ENCODE measurements at places on chromosomes 4 and X.
A peak's percentile ranks its signal among the peaks of the same experiment; 100 is the strongest.

GRCh38 chr4:40206426-40206825 is 9.6 kb downstream of the RHOH start:
- no peak for DNase-seq

DNA sequence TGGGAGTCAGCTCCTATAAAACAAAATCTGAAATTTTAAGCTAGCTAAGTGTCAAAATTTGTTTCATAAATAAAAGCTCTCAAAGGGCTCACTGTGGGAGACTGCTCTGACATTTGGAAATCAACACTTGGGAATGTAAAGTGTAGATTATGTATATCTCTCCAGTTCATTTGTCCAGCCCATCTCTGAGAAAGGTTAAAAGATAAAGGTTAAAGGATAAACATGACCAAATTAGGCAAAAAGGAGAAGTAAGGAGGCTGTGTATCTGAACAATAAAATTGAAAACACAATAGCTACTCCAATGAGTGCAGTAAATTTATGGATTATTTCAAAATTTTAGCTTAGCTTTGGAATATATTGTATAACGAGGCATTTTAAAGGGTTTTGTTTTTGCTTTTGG is 304.9 kb downstream of the UNC5C start:
- no peak for DNase-seq

GRCh38 chr4:69658133-69658532 is 5.1 kb upstream of the UGT2A1 start:
- no peak for DNase-seq

GRCh38 chr4:102439812-102440211 is 61.3 kb upstream of the NFKB1 start:
- no peak for DNase-seq

GRCh38 chrX:123357941-123358340 is 173.9 kb downstream of the GRIA3 start:
- DNase-seq: no peak

DNA sequence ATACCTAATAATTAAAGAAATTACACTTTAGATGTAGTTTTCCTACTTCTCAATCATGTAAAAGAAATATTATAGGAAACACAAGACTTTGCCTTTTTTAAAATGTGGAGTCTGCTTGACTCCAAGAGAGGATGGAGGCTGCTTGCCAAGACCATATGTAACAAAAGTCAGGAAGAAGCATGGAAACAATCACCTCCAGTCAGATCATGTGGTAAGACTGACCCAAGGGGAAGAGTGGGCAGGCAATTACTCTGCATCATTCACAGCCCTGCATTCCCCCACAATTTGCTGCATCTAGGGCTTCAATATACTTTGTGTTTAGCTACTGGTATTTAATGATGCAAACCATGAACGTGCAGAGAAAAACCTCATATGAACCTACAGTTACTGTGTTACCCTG is 78.0 kb upstream of the RXFP1 start:
- no peak for DNase-seq

- no peak for DNase-seq
These were observed 75.2 kb downstream of the PSAPL1 start for GRCh38 chr4:7359400-7360062.

DNA sequence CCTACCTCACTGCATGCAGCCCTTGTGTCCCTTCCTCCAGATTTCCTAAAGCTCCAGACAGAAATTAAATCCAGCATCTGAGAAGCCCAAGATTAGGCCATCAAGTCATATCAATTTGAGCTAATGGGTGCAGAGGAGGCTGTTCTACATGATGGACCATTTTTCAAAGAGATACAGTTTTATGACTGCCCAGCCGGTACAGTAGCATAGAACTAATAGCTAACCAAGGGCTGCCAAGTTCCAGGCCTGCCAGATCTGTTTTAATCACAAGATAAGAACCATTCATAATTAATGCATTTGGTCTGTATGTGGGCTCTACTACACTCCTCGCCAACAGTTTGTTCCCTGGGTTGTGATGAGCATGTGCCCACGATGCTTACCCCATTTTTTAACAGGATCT is 73.9 kb upstream of the PLAC1 start:
- no peak for DNase-seq

DNA sequence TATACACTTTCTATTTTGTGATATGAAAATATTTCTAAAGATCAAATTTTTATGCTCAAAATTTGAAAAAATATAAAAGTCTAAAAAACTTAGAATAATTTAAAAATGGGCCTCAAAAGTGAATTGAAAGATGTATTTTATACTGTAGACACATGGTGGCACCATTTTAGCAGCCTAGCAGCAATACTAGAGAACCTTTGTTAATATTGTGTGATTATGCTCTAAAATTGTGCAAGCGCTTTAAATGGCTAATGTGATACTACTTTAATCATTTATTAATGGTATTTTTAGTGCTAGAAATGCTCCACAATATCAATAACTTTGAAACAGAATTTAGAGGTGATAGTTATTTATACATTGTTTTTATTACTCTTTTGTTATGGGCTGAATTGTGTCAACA is 3.7 kb upstream of the GUF1 start:
- no peak for DNase-seq

DNA sequence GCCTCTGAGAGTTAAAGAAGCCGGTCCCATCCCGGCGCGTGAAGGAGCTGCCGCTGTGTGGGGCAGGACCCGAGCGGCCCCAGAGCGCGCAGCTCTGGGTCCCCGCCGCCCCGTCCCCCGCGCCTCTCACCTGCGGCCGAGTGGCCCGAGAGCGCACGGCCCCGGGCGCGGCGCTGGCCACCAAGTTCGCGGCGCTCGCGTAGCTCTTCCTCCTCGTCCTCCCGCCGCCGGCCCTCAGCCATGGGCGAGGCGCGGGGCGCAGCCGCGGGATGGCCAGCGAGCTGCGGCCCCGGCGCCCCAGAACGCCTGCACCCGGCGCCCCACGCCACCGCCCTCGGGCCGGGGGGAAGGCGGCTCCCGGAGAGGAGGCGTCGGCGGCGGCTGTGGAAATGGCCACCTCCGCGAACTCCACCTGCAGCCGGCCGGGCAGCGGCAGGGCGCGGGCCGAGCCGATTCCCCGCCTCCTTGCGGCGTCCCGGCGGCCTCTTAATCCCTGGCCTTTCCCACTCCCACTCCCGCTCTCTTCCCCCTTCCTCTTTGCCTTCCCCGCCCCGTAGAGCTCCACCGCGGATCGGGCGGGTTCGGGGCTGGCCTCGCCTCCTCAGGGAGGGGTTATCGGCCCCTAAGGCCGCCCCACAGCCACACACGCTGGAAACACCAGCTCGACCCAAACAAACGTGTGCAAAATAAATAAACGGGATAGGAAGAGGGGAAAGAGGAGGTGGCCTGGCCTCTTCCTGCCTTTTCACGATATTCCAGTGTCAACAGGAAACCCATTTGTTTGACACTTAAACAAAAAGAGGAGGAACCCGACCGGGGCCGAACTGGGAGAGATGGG is at the start of gene SH3D19:
TSS of gene SH3D19 (minus strand) at position 495 of the 838 bp plus-strand sequence. CDS start at position 242, 253 bp downstream.
- DNase-seq: no peak

DNA sequence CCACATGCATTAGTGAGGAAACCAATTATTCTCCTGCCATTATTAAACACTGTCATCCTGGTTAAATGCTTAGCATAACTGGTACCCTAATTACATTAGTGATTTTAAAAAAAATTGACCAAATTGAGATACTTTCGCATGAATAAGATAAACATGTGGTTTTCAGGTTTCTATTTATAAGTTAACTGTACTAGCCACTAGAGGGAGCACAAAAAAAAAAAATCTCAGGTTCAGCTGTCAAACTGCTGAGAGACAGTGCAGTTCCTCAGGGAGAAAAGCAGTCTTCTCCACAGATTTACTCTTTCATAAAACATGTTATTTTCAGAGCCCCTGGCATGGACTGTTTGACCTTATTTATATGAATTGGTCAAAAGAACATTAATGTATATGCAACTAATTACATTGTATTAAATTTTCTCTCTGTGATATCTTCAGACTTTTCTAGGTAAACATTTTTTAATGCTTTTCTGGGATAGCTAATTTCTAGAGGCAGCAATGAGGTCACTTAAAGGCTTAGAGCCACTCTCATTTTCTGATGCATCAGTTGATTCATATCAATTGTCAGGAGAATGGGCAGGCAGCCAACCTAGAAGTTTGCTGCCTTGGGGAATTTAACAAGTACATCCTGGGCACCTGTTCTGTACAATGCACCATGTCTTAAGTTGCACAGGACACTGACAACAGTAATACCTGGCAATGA is 167.5 kb downstream of the CDS1 start:
- DNase-seq: peak; percentile 1

- DNase-seq: no peak
These were observed 39.3 kb downstream of the IL1RAPL1 start for GRCh38 chrX:28626515-28626914.

DNA sequence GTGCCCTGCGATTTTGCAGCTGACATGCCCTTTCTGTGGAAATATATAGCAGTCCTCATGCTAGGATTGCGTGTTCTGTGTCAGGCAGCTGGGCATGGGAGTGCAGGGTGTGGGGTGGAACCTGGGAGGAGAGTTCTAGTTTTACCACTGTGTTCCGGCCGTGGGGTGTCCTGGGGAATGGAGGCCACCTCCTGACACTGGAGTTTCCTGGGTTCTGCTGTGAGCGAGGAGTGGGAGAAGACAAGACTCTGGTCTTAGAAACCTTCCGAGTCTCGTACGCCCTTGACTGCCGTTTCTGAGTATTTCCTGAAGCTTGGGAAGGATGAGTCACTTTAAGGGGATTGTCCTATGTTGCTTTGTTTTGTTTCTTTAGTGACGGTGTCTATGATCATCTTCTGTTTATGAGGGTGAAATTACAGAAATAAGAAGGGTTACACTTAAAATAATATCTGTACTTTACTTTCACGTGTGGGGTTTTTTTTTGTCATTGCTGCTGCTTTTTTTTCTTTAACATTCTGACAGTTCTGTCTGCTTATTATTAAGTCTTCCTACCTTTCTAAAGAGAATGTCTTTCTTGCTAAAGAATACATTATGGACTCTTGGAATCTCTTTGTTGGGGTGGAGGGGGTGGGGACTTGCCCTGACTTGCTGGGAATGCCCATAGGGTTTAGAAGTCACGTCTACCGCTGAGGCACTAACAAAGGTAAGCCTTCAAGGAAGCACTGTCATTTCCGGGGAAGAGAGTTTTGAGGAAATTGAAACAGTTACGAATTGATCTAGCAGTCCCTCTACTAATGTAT is 19.1 kb downstream of the CD99 start:
- no peak for DNase-seq

- no peak for DNase-seq
These were observed 1.3 kb upstream of the ZNF141 start for GRCh38 chr4:336099-336892.

- no peak for DNase-seq
These were observed 341.4 kb downstream of the DHRSX start for GRCh38 chrX:2159393-2159792.

GRCh38 chr4:15238720-15239119 is 189.1 kb upstream of the C1QTNF7 start:
- DNase-seq: no peak

- no peak for DNase-seq
These were observed 73.7 kb upstream of the NDST4 start for GRCh38 chr4:115187136-115187535.

- peak; percentile 4 for DNase-seq
These were observed 626 bp downstream of the YTHDC1 start for GRCh38 chr4:68349279-68349648.

DNA sequence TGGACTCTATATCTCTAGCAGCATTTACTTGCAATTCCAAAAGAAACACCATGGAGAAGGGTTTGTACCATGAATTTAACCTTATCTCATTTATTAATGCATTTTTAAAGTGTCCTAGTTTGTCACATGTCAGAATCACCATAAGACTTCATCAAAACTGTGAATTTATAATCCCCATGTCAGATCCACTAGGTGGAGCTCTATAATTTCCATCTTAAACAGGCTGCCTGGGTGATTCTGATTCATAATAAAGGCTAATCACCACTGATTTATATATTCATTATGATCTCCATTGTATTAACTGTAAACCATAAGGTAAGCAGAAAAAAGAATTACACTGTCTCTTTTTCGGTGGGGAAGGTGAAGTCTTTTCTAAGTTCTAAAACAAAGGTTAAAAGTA is 4.0 kb downstream of the TCEAL2 start:
- DNase-seq: no peak

- peak; percentile 38 for DNase-seq
These were observed 2.4 kb upstream of the NBDY start for GRCh38 chrX:56726605-56727004.

DNA sequence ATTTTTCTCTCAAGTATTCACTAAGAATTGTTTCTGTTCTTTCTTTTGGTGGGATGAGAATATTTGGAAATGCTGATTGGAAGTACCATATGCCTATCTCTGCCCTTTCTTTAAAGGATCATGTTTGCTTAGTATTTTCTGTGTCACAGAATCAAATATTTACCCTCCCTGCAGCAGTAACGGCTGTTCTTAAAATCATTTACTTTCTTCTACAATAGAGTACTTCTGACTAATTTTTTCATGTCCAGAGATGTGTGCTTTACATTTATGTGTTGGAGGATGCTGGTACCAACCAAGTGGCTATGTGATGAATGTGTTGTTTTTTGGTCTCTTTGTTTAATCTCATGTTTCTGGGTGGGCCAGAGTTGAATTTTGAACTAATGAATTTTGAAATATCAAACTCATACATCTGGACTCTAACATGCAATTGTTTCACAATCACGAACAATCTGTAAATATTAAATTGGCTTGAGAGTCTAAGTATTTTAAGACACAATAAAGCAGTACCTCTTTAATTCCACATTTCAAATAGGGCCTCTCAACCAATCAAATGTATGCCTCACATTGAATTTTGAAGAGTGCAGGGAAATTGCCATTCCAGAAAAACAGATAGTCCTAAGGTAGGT is 59.4 kb upstream of the ARSJ start:
- no peak for DNase-seq

GRCh38 chrX:154800478-154801210 is 4.6 kb downstream of the MPP1 start:
- no peak for DNase-seq
